Stimulated activated CD4-positive, alpha-beta T cell treated with anti-CD3 and anti-CD28 coated beads, Interleukin-4, amount 100 ng/mL, for 24 hours (primary cell): ENCODE measurements at places on chromosomes 3 and 15.

DNA sequence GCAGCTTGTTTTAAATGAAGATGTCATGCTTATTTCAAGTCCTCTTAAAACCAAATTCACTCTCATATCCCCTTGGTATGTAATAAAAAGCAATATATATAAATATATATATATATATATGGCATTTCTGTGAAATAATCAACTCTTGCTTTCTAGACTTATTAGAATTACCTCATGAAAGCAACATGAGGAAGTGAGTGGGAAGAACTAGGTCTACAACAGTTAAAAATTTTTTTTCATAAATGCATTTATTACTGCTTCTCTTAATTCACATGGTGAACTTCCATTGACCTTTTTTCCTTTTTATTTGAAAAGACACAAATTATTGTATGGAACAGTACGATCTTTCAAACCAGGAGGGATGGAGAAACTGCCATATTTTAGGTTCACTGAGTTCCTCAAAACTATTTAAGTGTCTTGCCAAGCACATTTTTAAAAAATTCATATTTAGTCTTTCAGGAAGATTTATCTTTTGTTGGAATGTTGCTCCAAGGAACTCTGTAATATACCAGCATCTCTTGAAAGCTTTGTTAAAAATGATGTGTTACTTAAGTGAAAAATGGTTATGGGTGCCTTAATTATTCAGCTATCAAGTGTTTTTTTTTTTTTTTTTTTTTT lies 185.2 kb downstream of the GHSR start:
- no peak for DNase-seq

DNA sequence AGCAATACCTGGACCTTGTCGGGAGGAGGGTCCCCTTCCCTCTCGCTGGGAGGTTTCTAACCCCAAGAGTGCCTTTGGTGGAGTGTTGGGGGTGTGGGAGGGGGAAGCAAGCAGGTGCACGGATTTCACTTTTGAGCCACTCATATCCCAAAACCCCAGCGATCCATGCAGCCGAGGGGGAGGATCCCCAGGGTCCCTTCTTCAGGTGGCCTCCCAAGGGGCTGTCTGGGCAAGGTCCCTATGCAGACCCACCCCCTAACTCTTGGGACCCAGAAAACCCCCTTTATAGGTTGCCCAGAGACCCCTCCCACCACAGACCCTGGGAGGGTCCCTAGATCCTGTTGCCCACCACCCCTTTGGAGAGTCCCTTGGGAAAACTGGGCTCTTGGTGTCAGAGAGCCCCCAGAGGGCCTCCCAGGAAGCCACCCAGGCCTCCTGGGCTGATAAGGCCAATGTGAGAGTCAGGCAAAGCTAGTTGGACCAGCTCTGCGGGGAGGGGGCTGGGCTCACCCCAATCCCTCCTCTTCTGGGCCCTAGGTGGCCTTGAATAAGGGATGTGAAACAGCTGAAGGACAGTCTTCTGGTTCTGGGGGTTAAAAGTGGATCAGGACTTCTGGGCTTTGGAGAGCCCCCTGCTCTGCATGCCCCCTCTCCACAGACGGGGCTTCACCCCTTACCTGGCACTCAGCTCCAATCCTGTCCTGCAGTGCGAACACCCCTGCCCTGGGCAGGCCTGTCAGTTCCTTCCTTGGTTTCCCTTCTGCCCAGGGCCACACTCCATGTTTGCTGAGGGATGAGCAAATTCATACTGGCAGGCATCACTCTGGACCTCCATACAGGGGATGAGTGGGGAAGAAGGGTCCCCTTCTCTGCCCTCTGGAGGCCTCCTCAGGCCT lies 932 bp upstream of the PLCD1 start:
- no peak for DNase-seq

DNA sequence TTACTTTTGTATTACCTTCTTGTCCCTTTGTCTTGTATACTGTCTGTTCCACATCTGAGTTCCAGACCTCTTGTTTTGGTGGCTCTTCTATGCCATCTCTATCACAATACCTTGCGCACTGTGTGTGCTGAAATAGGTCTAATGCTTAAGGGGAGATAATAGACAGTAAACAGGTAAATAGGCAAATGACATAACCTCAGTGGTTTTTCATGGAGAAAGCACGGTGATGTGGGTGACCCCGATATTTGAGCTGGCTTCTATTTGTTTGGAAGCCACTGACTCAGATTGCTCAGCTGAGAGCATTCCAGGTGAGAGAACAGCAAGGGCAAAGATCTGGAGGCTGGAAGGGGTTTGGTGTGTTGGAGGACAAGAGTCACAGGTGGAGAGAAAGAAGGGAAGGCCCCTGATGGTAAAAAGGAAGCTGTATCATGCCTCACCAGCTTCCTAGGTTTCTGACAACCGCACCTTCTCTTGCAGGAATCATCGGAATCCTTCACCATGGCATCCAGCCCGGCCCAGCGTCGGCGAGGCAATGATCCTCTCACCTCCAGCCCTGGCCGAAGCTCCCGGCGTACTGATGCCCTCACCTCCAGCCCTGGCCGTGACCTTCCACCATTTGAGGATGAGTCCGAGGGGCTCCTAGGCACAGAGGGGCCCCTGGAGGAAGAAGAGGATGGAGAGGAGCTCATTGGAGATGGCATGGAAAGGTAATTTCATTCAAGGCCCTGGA lies 795 bp downstream of the MCM2 start:
- no peak for DNase-seq

DNA sequence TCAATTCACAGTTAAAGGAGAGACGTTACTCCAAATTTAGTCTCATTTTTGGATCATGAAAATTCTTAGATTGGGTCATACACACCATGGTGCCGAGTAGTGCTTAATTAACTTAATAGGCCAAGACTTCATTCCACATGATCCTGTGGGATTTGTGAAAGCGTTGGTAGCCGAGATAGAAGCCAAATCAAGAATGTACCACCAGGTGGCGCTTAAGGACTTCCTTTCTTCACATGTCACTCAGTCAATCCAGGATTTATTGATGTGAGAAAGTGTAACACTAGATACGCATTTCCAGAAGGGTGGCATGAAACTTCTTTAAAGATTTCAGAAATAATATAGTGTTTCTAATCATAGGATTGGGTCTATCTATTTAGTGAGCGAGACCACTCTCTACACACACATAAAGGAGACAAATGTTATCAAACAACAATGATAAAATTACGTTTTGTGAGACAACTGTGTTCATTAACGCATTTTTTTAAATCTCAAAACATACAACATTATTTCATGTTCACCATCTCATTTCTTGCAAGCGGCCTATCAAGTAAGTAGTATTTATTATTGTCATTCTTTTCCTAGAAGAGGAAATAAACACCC lies 436.1 kb downstream of the CHL1 start:
- peak; percentile 10 for DNase-seq

- no peak for DNase-seq
Observed at GRCh38 chr3:25555695-25556437, 108.8 kb downstream of the TOP2B start.

DNA sequence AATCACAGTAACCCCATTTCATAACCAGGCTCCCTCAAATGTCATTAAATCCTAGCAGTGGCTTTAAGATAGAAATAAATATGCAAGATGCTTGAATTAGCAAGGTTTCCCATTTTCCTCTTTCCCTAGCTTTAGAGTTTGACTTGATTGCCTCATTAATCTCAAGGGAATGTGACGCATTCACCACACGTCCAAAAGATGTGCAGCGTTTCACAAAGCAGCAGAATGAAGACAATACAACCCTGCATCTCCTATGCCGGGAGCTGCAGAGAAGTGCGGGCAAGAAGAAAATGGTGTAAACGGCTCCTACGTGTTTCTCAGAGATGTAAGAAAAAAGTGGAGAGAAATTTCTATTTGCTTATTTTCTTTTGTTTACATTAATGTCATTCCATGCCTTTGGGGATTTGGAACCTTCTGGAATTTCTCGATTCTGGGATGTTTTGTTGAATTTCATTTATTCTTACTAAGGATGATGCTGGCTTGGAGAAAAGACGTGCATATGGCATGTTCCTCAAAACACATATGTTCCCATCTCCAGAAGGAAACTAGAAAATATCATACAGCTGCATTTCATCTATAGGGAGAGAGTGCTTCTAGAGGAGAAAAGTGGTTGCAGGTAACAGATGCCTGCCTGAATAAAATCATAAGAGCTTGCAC lies 27.8 kb upstream of the FRMD4B start:
- no peak for DNase-seq

GRCh38 chr3:195226445-195226844 lies 44.5 kb downstream of the XXYLT1 start:
- no peak for DNase-seq

- DNase-seq, result no peak
Observed at GRCh38 chr3:2713923-2714322, 396.3 kb downstream of the IL5RA start.
